ENCODE measurements at places on chromosomes 4 and X. TPM values are rescaled to one million over a fixed set of nuclear protein-coding genes. Genes with fewer than 3 reads are reported as not detected.

Gene NAT8L
- total RNA-seq: 1.2 TPM

Gene GAGE12F
- total RNA-seq: not detected

DNA sequence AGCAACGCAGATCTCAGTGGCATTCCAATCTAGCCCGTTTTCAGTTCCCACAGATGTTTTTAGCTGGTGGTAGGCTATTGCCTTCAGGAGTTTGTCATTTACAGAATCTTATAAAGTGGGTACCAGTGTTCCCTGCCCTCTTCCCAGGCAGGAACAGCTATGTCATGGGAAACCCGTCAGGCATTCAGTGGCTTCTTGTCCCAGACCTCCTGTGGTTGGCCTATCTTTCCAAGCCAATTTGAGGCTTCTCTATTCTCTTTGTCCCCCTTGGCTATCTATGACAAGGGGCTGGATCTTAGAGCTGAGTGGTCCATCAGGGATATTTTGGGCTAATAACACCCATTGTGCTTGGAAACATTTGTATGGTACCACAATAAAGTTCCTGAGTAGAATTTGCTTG lies 33.6 kb upstream of the RPL34 start:
- DNase-seq: no peak

DNA sequence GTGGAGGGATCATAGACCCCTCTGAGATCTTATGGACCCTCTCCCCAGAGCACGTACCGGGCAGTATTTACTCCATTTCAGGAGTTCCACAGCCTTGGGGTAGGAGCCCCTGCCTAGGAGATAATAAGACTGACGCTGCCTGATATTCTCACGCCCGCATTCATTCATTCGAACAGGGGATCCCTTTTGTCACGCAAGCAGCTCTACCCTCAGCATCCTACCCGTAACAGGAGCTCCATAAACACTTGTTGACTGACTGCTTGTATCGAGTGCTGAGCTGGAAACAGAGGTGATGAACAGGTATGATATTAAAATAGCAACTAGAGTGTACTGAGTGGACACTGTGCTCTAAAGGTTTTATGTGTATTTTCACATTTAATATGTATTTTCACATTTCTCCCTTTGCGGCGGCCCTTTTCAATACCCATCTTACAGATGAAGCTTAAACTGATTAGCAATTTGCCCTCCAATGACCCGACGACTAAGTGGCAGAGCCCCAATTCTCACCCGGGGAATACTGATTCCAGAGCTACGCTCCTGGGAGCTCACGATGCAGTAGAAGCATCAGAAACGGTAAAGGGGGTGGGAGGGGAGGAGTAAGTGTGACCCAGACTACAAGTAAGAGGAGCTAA lies 888 bp downstream of the RAB28 start:
- DNase-seq: no peak

DNA sequence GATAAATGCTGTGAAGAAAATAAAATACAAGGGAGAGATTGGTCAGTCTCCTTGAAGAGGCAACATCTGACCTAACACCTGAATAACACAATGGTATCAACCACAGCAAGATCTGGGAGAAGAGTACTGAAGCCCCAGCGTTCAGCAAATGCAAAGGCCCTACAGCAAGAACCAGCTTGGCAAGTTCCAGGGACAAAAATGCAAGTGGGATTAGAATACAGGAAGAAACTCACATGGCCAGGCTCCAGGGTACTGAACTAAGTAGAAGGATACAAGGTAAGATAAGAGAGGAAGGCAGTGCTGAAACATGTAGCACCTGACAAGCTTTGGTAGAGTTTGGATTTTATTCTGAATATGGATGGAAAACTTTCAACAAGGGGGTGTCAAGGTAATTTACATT lies 3.6 kb downstream of the SMIM14 start:
- no peak for DNase-seq

GRCh38 chr4:132614682-132615081 lies 534.4 kb upstream of the PCDH10 start:
- no peak for DNase-seq

Data from skin of body (tissue), 3 donors.